ENCODE measurements at places on chromosomes 11 and 22. TPM values are rescaled to one million over a fixed set of nuclear protein-coding genes. Genes with fewer than 3 reads are reported as not detected.

- no peak for DNase-seq
- no peak overlapping the region for H3K4me3 ChIP-seq
- H3K27ac ChIP-seq: no peak overlapping the region
Measured at GRCh38 chr11:107810875-107811274, 47.7 kb downstream of the SLC35F2 start.

DNA sequence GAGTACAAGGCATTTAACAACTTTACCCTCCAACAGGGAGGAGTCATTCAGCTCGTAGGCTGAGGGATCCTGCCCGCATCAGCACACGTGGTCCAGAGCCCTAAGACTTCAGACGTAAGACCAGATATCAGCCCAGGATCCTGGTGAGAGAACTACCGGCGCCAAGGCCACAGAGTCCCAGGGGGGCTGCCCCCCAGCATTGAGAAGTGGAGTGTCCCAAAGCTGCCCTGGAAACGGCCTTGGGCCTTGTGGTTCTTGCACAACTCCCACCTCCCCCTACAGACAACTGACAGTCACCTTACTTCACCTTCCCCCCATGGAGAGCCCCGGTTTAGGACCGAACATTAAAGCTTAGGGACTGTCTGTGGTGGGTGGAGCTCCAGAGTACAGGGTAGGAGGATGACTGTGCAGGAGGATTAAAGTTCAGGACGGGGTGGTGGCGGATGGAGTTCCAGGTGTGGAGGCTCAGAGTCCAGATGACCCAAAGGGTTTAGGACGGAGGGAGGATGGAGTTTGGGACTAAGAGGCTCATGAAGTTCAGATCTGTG is 1.0 kb downstream of the C11orf91 start:
- DNase-seq: no peak
- H3K4me3 ChIP-seq: peak overlapping the region; percentile 82
- no peaks in the 10 kb centered on the region for H3K27me3 ChIP-seq
- peaks cover 62% of the 10 kb centered on the region for H3K4me1 ChIP-seq
- H3K27ac ChIP-seq: no peak overlapping the region

DNA sequence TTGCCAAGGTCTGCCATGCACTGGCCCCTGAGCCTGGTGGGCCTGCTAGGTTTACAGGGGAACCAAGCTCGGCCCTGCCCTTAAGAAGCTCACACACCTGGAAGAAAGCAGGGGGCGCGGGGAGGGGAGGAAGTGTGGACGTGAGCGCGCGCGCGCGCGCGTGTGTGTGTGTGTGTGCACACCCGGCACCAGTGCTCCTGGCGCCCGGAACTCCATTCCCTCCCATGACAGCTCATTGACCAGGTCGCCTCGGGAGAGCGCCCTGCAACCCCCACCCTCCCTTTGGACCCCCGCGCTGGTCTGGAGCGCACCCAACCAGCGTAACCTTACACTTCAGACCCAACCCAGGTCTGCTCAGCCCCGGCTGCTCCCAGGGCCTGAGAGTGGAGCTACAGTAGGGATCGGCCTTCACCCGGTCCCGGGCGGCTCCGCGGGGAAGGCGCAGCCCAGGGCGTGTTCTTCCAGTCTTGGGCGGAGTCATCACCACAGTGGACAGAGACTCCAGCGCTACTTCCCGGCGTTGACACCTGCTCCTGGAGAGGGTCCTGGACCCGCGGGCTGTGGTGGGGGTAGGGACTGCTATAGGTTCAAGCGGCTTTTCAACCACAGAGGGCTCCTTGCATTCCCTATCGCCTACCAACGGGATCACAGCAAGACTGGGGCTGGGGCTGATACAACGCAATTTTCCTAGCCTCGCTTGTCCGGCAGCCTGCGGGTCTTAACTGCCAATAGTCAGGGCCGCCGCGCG is 1.5 kb downstream of the GALNT18 start:
- peaks cover 11% of the 10 kb centered on the region for H3K4me1 ChIP-seq
- peak; percentile 38 for DNase-seq
- peak overlapping the region; percentile 92 for H3K4me3 ChIP-seq
- no peak overlapping the region for H3K27ac ChIP-seq
- no peaks in the 10 kb centered on the region for H3K36me3 ChIP-seq

- no peak overlapping the region for H3K4me3 ChIP-seq
- peaks cover 27% of the 10 kb centered on the region for H3K4me1 ChIP-seq
- peaks cover 3% of the 10 kb centered on the region for H3K36me3 ChIP-seq
Measured at GRCh38 chr22:45470871-45471270, 31.8 kb upstream of the FBLN1 start.

GRCh38 chr22:30809086-30809485 is 114.4 kb downstream of the OSBP2 start:
- DNase-seq: no peak
- no peaks in the 10 kb centered on the region for H3K36me3 ChIP-seq
- H3K4me1 ChIP-seq: peaks cover 7% of the 10 kb centered on the region
- no peak overlapping the region for H3K4me3 ChIP-seq
- H3K27me3 ChIP-seq: peaks cover 44% of the 10 kb centered on the region

DNA sequence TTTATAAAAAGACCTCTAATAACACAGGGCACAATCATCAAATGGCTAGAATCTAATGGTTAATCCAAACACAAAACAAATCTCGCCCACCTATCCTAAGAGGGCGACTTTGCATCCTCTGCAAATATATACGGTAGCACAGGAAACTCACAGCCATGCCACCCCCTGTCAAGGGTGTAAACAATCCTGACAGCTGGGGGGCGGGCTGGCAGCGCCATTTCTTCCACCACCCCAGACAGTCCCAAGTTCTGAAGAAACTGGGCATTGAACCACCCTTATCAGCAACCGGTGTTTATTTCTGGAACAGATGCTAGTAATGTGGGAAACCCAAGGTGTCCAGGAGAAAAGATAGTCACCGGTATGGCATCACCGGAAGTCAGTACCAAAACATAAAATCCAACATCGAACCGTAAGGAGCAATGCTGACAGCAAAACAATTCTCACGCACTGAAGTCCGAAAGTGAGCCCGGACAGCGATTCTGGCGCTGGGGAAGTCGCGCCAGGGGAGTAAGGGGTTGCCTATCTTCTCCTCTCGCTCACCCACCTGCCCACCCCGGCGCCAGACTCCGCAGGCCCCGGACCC is 825 bp downstream of the FBXO3 start:
- H3K27me3 ChIP-seq: peaks cover 37% of the 10 kb centered on the region
- peak overlapping the region; percentile 93 for H3K4me3 ChIP-seq
- H3K4me1 ChIP-seq: peaks cover 22% of the 10 kb centered on the region
- H3K36me3 ChIP-seq: no peaks in the 10 kb centered on the region

GRCh38 chr11:116173941-116174911 is 598.6 kb downstream of the BUD13 start:
- H3K4me3 ChIP-seq: no peak overlapping the region
- no peaks in the 10 kb centered on the region for H3K27me3 ChIP-seq
- no peaks in the 10 kb centered on the region for H3K36me3 ChIP-seq
- DNase-seq: no peak

DNA sequence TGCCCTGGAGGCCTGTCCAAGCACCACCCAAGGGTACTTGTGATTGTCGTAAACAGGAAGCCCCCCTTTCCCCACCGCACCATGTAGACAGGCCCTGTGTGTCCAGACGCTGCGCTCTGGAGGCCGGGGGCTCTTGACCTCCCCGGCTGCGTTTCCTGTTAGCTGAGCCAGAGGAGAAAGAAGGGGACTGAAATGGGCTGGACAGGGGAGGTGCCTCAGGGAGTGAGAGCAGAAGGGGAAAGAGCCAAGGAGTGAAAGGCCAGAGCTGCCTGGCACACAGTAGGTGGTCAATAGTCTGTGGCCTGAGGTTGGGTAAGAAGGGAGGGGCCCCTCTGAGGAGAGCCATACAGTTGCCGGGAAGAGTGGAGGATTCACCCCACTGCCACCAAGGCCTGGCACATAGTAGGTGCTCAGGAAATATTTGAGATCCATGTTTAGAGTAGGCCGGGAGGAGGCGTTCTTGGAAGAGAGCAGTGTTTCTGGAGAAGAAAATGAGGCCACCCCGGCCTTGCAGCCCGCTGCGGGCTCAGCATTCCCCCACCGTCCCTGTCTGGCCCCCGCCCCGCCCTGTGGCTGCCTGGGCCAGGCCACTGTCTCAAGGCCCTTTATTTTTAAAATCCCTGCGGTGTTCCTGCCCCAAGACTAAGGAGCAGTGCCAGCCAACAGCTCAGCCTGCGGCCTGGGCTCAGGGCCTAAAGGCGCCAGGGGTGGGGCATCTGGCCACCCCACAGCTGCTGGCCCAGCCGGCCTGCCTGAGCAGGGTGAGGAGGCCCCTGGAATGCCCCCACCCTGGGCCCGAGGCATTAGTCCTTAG is 13.6 kb upstream of the CDC42EP1 start:
- peak overlapping the region; percentile 68 for H3K4me3 ChIP-seq
- H3K4me1 ChIP-seq: peaks cover 44% of the 10 kb centered on the region
- no peak for DNase-seq
- H3K36me3 ChIP-seq: no peaks in the 10 kb centered on the region
- H3K27ac ChIP-seq: peak overlapping the region; percentile 89

The SYNGR1 gene
- 30.4 TPM for total RNA-seq

The VPS26B gene
- total RNA-seq: 47.8 TPM

The OR52E5 gene
- not detected for total RNA-seq

The TSSK2 gene
- total RNA-seq: not detected

Measured in neural crest cell (in vitro differentiated cells).